ENCODE measurements at places on chromosomes 2 and 18. TPM values are rescaled to one million over a fixed set of nuclear protein-coding genes. Genes with fewer than 3 reads are reported as not detected.

SERPINB12 gene
- not detected for total RNA-seq

ANKRD36C gene
- 24.7 TPM for total RNA-seq

TWIST2 gene
- 73.3 TPM for total RNA-seq

ANKRD23 gene
- total RNA-seq = 0.95 TPM

HOXD13 gene
- total RNA-seq = not detected

CROCC2 gene
- 0.26 TPM for total RNA-seq

TANC1 gene
- 14.7 TPM for total RNA-seq

CAPN14 gene
- 0.16 TPM for total RNA-seq

C2orf78 gene
- total RNA-seq = not detected

ASPRV1 gene
- total RNA-seq = 0.43 TPM

LIMS3 gene
- total RNA-seq = 1.6 TPM

MAL gene
- total RNA-seq = 0.17 TPM

TLX2 gene
- total RNA-seq = 1.4 TPM

NEMP2 gene
- 4.4 TPM for total RNA-seq

RTP5 gene
- total RNA-seq = not detected

CCDC74A gene
- 9.3 TPM for total RNA-seq

ANTXR1 gene
- 31.8 TPM for total RNA-seq

Measured in bronchial smooth muscle cell (primary cell).